ENCODE measurements at places on chromosomes 11 and 22.

GRCh38 chr11:107221748-107222285 lies 203.5 kb upstream of the GUCY1A2 start:
- DNase-seq, result no peak

- DNase-seq, result peak; percentile 7
Measured at GRCh38 chr22:23066200-23067022, 3.9 kb upstream of the GNAZ start.

- DNase-seq, result peak; percentile 9
Measured at GRCh38 chr11:2777871-2778629, 78.3 kb upstream of the KCNQ1OT1 start.

- no peak for DNase-seq
Measured at GRCh38 chr11:3859373-3859881, 4.0 kb downstream of the STIM1 start.

- no peak for DNase-seq
Measured at GRCh38 chr22:28498044-28498443, 181.6 kb downstream of the TTC28 start.

- DNase-seq, result no peak
Measured at GRCh38 chr11:34340653-34341052, 17.2 kb downstream of the ABTB2 start.

DNA sequence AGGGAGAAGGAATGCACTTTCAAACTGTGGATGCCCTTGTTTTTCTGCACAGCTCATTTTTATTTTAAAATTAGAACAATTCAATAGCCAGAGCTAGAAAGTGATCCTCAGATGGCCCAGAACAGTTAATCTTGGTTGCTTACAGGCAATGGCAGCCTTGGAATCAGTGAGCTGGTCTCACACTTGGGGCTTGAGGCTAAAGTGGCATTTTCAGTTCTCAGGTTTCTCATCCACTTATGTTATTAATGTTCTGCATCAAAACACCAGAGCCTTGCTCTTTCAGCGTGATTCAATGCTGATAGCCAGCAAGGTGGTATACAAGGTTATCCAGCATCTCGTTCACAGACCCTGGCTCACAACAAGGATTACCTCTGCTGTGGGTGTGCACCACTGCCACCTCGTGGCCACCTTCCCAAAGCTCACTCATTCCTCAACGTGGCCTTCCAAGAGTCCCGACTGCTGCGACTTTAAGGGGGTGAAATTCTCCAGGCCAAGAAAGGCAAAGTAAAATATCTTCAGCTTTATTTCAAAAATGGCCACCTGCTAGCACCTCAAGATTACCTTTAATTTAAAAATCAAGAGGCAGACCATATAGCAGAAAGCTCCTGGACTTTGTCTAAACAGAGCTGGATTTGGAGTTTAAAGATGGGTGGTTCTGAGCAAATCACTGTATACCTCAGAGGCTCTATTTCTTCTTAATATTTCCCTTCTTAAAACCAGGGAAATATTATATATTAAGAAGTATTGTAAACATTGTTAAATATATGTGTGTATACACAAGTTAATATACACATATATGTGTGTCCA lies 34.2 kb upstream of the FSHB start:
- DNase-seq, result peak; percentile 14

GRCh38 chr11:79419120-79419519 lies 21.7 kb downstream of the TENM4 start:
- no peak for DNase-seq

- peak; percentile 2 for DNase-seq
Measured at GRCh38 chr11:10488934-10489691, 34.0 kb downstream of the AMPD3 start.

DNA sequence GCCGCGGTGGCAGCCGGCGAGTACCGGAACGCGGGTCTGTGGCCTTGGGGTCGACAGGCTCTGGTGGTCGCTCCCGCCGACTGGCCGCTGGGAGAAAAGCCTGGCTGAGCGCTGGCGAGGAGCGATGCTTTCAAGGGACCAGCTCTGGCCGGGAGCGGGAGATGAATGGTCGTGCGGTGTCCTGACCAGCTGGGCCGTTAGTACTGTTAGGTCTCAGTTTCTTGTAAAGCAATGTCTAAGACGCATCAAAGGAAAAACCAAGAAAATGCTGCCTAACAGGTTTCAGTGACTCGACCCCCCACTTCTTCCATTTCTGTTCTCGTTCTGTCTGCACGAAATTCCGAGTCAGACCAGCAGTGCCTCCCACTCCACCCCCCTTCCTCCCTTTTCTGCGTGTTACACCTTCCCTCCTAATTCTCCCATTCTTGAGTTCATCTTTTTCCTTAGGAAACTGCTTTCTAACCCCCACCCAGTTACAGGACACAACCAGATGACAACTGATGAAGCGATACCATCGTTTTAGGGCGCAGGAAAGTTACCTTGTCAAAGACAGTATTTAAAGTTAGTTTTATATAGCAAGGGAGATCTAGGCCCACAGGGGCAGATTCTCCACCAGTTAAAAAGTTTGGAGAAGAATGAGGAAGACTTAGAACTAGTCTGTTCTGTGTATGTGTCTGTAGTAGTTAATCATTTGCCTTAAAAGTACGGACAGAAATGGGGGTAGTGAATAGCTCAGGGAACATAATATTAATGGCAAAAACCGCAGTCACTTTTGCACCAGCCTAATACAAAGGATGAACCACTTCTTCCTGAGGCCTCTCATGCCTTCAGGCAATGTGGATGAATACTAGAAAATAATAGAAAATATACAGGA lies 1.0 kb downstream of the CUL5 start:
- no peak for DNase-seq

DNA sequence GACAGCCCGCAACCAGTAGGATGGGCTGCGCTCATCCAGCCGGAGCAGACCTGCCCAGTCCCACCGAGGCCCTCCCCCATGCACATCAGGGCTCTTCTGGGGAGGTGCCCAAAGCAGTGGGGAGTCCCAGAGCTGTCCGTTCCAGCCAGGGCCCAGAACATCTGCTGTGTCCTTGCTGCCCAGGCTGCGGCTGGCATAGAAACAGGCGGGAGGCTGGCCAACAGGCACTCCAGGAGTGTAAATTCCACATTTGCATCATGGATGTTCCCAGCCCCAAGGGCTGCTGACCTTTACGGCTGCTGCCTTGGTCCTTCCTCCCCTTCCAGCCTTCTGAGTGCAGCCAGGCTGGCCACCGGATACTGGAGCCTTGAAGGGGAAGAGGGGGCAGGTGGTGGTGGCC lies 30.0 kb upstream of the SYT7 start:
- DNase-seq, result no peak

DNA sequence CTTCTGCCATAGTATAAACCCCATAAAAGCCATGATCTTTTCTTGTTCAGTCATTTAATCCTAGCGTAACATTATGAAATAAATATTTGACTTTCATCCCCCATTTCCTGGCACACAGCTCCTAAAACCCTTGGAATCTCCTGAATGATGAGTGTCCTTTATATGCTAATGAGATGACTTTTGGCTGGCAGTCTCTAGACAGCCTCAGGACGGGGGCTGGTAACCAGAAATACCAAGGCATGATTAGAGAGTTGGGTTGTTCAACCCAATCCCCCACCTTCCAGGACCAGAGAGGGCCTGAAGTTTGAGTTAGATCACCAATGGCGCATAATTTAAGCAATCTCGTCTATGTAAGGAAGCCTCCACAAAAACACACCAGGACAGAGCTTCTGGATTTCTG lies 1246.1 kb upstream of the TENM4 start:
- no peak for DNase-seq

GRCh38 chr11:86497310-86497709 lies 122.6 kb downstream of the CCDC81 start:
- no peak for DNase-seq

- no peak for DNase-seq
Measured at GRCh38 chr11:59218893-59219292, 6.2 kb upstream of the MPEG1 start.

DNA sequence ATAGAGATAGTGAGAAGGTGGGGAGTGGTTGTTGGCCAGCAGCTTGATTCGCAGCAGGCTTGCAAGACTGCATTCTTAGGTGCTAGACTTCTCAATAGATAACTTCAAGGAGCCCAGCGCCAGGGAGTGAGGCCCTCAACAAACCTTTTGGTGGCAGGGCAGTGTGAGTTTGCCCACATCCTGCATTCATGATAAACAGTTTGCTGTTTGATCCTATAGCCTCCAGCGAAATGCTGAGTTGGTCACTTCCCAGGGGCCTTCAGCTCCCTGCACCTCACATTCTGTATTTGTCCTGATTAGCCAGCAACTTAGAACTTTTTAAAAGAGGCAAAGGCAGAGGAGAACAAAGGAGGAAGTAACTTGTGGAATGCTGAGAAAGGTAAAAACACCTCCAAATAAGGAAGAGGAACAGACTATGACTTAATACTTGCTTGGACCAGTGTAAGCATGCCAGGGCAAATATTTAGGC lies 25.1 kb downstream of the OR10A6 start:
- DNase-seq, result no peak

DNA sequence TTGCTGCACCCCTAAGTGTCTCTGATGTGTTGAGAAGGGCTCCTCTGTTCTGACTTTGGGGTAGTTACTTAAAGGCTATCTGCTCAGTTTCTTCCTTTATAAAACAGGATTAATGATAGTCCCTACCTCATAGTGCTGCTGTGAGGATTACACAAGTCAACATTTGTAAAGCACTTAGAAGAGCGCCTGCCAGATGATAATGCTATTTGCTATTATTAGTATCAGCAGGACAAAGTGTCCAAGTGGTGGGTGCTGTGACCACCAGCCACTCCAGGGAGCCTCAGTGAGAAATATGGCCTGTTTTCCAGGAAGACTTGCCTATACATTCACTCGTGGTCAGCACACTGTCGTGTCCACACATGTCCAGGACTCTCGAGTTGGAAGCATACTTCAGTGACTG lies 16.2 kb downstream of the POU2F3 start:
- DNase-seq, result no peak

- no peak for DNase-seq
Measured at GRCh38 chr22:34105461-34106062, 185.3 kb upstream of the LARGE1 start.

DNA sequence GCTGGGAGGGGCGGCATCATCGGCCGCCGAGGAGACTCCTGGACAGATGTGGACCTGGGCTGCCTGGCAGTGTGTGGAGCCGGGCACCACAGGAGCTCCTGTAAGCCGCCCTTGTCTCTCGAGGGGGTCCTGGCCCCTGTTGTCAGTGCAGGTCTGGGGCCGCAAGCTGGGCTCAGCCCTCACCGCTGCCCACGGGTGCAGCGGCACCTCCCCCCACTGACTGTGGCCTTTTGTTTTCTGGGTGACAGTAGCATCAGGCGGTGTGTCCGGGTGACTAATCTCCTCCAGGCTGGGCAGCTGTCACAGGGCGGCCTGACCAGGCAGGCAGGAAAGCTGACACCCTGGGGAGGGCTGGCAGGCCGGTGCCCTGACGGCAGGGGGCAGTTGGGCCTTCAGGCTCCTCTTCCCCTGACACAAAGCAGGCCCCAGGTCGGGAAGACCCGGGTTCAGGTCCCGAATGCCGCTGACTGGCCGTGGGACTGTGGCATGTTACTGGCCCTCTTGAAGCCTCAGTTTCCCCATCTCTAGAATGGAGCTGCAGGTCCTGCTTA lies 16.3 kb downstream of the DGKZ start:
- DNase-seq, result no peak

GRCh38 chr11:128525411-128526243 lies 61.7 kb downstream of the ETS1 start:
- peak; percentile 87 for DNase-seq

GRCh38 chr11:74989260-74989638 lies 516 bp downstream of the NEU3 start:
- DNase-seq, result no peak

DNA sequence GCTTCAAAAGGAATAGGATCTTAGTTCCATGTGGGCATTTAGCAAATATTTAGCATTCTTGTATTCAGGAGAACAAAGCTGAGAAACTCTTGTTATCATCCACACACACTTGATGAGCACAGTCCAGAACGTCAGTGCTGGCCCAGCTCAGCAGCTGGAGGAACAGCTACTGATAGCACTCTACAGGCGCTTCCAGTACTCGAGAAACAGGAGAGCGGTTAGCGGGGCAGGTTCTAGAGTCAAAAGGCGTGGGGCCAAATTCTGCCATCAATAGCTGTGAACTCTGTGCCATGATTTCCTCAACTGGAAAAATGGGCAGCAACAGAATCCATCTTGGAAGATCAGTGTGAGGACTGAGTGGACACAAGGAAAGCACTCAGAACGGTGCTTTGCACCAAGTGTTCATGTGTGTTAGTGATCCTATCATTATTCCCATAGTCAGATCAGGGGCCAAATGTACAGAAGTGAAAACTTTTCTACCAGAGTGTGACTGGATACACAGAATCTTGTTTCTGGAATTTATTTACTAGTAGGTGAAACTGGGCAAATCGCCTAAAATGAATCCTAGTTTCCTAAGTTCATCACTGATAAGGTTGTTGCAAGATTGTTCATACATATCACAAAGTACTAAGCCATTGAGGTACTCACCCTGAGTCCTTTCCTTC lies 3.2 kb downstream of the JOSD1 start:
- DNase-seq, result no peak

GRCh38 chr22:47394504-47395440 lies 632.3 kb downstream of the TBC1D22A start:
- no peak for DNase-seq

DNA sequence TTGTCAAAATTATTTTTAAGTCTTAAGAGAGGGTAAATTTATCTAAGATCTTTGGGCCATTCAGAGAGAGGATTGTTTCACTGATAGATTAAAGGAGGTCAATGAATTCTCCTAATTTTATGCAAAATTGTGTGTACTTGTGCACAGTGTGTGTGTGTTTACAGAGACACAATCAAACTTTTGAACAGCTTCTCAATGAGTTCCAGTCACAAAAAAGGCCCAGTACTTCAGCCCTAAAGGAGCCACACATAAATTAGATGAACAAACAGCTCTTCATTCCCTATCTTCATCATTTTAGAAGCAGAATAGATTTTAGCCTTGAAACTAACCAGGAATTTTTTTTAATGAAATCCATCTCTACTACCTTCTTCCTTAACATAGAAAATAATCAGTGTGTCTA lies 9.7 kb downstream of the GRIA4 start:
- no peak for DNase-seq

DNA sequence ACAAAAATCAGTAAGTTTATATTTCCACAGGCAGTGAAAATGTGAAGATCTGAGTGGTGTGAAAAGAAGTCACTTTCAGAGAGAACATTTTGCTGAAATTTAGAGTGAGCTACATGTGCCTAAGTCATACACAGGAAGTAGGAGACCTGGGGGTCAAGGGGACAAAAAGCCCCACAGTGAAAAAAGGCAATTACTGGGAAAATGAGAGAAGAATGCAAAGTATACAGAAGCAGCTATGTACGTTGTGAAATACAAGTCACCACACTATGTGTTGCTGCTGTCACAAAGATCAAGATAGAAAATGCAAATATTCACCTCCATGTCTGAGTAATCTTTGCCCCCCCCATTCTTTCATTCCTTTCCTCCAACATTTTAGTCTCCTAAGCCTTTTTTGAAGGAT lies 21.6 kb upstream of the SESN3 start:
- no peak for DNase-seq

DNA sequence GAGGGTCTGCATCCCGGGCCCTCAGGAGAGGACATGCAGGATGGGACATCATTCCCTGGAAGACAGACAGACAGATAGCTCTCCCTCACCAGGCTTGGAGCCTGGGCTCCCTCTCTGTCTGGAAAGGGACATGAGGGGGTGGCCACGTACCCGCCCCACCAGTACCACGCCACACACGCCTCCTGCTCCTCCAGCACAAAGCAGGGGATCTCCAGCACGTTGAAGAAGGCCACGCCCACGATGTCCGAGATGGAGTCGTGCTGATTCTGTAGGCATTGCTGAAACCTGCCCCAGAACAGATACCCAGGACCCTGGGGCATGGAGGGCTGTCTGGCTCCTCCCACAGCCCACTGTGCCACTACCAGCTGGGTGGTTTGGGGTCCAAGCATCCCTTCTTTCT lies 2.2 kb downstream of the PLA2G3 start:
- DNase-seq, result no peak

- DNase-seq, result no peak
Measured at GRCh38 chr11:44221992-44222391, 87.9 kb downstream of the ALX4 start.
